Caki2 (cell line): ENCODE measurements at places on chromosomes 6 and 20. TPM values are rescaled to one million over a fixed set of nuclear protein-coding genes. Genes with fewer than 3 reads are reported as not detected.

DNA sequence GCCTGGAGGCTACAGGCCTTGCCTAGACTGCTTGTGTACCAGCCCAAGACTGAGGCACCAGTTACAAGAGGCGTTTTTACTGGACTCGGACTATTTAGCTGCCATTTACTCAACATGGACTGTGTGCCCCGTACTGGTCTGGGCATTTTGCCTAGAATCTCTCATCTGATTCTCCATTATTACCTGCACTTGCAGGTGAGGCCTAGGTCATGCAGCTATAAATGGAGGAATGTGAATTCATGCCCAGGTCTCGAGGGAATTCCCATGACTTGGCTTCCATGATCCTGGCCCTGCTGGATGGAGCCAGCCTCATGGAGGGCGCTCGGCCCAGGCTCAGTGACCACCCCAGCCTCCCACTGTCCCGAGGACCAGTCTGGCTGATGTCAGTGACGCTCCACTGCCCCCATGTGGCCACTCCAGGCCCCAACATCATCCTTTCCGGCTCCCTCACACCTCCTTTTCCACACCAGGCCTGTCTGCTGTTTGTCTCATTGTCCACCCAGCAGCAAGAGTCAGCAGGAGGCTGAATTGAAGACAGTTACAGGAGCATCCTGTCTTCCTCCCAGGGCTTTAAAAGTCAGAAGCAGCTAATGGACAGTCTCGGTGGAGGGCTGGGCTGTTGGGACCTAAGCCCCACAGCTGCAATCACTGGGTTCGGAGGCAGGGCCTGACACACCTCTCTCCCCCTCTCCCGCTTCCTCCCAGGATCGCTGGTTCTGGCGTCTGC lies 8.7 kb downstream of the MMP24OS start:
- DNase-seq = peak; percentile 61

DNA sequence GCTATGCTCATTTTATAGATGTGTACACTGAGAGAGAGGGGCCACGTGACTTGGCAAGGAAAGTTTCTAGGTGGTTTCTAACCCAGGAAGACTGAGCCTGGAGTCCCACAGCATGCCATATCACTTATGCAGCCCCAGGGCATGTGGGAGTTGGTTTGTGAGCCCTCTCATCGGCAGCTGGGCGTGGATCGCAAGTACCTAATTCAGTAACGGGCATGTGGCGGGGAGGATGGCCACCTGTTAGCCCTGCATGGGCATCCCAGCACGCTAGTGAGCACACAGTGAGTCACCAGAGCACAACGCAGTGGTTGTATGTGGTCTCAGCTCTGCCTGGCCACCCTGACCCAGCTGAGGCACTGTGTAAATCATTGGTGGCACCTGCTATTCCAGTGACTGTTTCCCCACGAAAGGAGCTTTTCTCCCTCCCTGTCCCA lies 88.3 kb downstream of the NINL start:
- peak; percentile 87 for DNase-seq

DNA sequence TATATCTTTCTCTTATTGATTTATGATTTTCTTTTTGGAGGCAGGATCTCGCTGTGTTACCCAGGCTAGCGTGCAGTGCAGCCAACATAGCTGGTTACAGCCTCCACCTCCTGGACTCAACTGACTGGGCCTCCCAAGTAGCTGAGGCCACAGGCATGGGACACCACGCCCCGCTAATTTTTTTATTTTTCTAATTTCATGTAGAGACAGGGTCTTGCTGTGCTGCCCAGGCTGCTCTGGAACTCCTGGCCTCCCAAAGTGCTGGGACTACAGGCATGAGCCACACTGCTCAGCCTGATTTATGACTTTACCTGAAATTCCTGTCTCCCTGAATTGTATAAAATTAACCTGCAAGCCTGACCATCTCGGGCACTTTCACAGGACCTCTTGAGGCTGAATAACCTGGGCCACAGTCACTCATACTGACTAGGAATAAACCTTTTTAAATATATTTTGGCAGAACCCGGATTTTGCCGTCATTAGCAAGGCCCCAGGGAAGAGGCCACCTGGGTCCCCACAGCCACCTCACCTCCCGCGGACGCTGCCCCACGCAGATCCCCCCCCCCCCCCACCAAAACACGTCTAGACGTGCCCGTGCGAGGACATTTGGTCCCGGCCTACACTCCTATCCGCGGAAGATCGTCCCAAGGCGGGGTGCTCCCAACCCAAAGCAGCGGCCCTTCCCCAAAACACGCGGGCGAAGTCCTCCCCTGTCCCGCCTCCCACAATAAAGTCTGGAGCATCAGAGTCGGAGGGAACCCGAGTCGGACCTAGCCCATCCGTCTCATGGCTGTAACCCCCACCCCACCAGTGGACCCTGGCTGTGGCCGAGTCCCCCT lies 902 bp downstream of the ZNF337 start:
- DNase-seq = no peak

- no peak for DNase-seq
Observed at GRCh38 chr6:147447835-147448611, 60.5 kb upstream of the SAMD5 start.

DNA sequence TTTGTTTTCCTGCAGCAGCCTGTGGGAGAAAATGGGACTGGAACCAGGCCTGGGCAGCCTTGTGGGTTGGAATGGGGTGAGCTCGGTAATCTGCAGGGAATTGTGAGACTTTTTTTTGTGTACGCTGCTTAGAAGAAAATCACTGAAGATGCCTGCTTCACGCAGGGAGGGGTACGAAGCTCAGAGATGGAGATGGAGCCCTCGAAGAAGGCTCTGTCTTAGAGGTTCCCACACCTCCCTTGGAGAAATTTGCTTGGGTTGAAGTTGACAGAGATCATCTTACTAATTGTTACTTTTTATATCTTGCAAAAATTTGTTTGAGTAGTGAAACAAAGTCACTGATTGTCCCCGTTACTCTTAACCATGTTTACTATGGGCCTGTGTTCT lies 894 bp downstream of the PYGB start:
- no peak for DNase-seq

- DNase-seq = no peak
Observed at GRCh38 chr6:2921520-2922115, 18.5 kb upstream of the SERPINB9 start.

GRCh38 chr20:41716436-41716835 lies 98.3 kb upstream of the CHD6 start:
- no peak for DNase-seq

- DNase-seq = peak; percentile 81
Observed at GRCh38 chr6:100633096-100633777, 168.5 kb upstream of the SIM1 start.

GRCh38 chr6:50539447-50539846 lies 173.9 kb upstream of the TFAP2D start:
- DNase-seq = no peak

DNA sequence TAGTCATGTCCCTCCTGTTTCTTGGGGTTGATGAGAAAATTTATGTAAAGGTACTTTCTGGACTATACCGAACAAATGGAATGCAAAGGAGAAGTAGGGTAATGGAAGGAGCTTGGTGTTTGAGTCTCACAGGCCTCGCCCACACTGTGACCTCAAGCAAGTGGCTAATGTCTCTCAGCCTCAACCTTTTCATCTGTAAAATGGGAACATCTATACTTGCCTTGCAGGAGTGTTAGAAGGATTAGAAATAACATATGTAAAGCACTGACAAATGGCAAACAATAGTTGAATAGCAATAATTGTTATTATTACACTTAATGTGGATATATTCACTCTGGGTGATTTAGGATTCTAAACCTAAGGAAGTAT lies 8.9 kb upstream of the PKIG start:
- DNase-seq = no peak

Gene GPR31
- total RNA-seq = not detected in 2 replicates

Gene MTFR2
- 10.6 and 14.2 TPM in 2 replicates for total RNA-seq

Gene COL21A1
- total RNA-seq = not detected in 2 replicates
